ENCODE measurements at places on chromosomes 5 and 9. TPM values are rescaled to one million over a fixed set of nuclear protein-coding genes. Genes with fewer than 3 reads are reported as not detected.

The SLC30A5 gene
- 35.8 TPM for total RNA-seq

DNA sequence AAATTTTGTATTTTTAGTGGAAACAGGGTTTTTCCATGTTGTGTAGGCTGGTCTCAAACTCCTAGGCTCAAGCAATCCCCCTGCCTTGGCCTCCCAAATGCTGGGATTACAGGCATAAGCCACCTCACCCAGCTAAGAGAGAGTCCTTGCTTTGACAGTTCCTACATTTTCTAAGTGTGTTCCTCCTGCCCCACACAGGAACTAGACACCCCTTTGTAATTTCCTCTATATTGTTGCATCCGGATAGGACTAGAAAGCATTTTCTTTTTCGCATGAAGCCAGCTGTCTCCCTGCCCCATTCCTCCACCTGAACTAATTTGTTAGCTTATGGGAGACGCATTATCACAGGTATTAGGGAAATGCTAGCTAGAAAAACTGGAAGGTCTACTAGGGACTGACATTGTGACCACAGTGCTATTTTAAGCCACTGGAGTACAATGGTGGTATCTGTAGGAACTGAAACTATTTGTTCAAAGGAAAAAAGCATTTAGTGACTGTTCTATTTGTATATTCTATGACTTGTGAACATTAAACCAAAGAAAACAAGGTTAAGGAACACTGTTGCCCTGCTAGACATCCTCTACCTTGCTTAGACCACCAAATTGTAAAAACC is 214.1 kb downstream of the SMARCA2 start:
- peak; percentile 12 for DNase-seq

DNA sequence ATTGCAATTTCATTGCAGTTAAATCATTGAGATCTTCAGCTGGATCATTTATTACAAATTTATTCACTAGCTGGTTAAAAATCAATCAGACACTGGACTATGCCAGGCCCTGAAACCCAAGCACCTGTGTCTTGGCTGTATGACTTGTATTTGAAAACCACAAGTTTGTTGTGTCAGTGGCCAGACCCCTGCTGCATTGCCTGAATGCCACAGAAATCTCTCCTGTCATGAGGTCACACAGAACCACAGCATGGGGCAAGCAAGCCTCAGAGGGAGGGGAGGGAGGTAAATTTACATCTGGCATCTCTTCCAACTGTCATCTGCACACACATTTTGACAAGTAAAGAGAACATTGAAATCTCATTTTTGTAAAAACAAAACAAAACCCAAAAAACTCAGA is 90.0 kb downstream of the ARRDC3 start:
- DNase-seq: no peak

DNA sequence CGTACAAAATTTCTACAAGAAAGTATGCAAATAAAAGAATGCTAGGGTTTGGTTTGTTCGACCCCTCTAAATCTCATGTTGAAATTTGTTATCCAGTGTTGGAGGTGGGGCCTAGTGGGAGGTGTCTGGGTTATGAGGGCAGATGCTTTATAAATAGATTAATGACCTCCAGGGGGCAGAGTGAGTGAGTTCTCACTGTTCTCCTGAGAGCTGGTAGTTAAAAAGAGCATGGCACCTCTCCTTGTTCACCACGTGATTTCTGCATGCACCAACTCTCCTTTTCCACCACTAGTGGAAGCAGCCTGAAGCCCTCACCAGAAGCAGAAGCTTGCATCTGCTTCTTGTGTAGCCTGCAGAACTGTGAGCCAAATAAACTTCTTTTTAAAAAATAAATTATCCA is 50.4 kb upstream of the FAM170A start:
- DNase-seq: peak; percentile 21

- DNase-seq: no peak
Observed at GRCh38 chr9:134294153-134295071, 31.8 kb upstream of the RXRA start.

Measured in B cell (primary cell).